ENCODE measurements at places on chromosomes 1 and 21. TPM values are rescaled to one million over a fixed set of nuclear protein-coding genes. Genes with fewer than 3 reads are reported as not detected.

The C1orf185 gene
- total RNA-seq, result not detected

The TCHH gene
- 29.5 TPM for total RNA-seq

The PDPN gene
- total RNA-seq, result 36.1 TPM

The TFF2 gene
- not detected for total RNA-seq

The NBPF20 gene
- total RNA-seq, result 1.1 TPM

The AMPD1 gene
- not detected for total RNA-seq

The CR2 gene
- not detected for total RNA-seq

The HSD11B1 gene
- 166 TPM for total RNA-seq

The NUP210L gene
- total RNA-seq, result not detected

The KCNN3 gene
- 0.52 TPM for total RNA-seq

The PLD5 gene
- 0.32 TPM for total RNA-seq

The GBP2 gene
- 83.6 TPM for total RNA-seq

The HP1BP3 gene
- 221 TPM for total RNA-seq

The MEX3A gene
- 1.1 TPM for total RNA-seq

The S100A16 gene
- 328 TPM for total RNA-seq

The ITLN2 gene
- not detected for total RNA-seq
